ENCODE measurements at places on chromosomes 5 and 9.

DNA sequence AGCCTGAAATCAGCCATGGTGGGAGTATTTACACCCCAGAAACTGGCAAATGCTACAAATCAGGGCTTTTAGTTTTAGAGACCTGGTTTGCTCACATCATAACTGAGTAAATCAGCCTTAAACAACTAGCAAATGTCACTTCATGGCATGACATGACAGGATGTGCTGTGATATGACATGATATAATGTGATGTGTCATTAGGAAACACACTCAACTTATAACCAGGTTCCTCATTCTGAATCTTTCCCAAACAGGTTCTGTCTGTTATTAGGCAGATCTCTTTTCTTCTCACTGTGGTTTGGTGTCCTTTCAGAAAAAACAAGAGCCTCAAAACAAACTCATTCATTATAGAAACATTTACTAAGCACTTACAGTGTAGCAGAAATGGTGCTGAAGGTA, 90.5 kb downstream of the ADAMTS12 start:
- DNase-seq, result no peak

GRCh38 chr9:78144663-78145377, 91.1 kb upstream of the CEP78 start:
- DNase-seq, result no peak

GRCh38 chr9:95441081-95441480, 75.7 kb downstream of the PTCH1 start:
- no peak for DNase-seq

GRCh38 chr9:126375386-126375785, 48.8 kb downstream of the MVB12B start:
- no peak for DNase-seq

DNA sequence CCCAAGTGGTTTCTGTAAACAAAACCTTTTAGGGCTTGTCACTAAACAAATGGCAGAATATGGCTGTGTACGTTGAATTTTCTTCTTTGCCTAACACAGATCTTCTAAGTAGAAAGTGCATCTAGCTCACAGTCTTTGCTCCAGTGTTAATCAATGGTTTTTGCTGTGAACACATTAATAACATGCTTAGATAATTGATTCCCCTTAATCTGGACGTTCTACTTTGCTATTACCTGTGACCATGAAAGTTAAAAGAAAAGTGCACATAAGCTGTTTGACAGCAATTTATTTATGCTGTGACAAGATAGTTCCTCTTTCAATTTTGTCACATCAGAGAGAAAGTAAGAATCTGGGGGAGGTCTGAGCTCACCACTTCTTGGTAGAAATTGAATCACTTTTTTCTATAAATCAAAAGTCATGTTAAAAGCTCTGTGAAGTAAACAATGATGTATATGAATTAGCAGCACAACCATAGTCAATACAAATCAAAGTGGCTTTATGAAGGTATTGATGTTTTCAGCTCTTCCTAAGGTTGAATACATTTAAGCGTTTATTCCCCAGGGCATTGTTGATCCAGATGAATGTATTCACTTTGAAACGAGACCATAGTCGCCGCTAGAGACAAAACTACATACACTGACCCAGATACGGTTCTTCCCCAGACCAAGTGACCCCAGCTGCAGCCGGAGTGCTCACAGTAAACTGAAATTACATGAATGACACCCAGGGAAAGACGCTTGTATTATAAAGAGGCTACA, 174.6 kb upstream of the ZNF608 start:
- DNase-seq, result no peak

- no peak for DNase-seq
Measured at GRCh38 chr5:156920861-156921431, 42.1 kb downstream of the TIMD4 start.

DNA sequence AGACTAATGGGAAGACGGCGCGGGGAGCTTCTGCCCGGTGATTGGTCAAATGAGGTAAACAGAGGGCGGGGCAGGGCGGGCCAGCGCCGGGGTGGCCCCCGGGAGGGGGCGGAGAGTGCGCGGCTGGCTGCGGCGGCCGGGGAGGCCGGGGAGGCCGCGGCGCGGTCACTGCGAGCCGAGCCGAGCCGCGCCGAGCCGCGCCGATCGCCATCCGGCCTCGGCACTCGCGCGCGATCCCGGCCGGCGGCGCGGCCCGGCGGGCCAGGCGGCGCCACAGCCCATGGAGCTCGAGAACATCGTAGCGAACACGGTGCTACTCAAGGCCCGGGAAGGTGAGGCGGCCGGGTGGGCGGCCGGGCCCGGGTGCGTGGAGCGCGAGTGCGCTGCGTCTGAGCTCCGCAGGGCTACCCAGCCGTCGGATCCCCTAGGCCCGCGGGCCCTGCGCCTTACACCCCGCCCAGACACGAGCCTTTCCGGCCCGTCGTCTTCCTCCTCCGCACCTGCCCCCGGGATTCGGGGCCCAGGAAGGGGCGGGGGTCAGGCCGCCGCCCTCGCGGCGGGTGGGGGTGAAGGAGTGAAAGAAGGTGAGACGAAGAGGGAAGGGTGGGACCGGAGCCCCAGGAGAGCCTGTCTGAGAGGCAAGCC, at the start of gene GRK6:
Gene GRK6, plus strand, starts transcription at position 111 of the 645 bp plus-strand sequence. Its CDS starts 170 bp downstream, at position 281.
- DNase-seq, result peak; percentile 39

DNA sequence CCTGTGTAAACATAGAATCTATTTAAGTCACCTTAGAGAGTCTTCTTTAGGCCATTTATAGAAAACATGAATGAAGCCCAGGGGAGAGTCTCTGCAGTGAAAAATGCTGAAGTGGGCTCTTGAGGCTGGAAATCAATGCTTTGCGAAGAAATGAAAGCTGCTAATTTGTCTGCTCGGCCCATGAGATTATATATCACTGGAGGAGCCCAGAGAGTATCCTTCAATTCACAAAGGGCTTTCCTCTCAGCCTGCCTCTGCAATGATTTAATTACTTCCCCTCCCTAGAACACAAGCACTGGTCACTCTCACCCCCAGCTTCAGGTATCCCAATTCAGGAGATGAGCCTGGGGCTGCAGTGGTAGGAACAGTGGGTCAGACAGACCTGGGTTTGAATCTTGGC, 8.2 kb upstream of the DRD1 start:
- DNase-seq, result no peak

- no peak for DNase-seq
Measured at GRCh38 chr5:147892696-147893296, 13.5 kb downstream of the C5orf46 start.

DNA sequence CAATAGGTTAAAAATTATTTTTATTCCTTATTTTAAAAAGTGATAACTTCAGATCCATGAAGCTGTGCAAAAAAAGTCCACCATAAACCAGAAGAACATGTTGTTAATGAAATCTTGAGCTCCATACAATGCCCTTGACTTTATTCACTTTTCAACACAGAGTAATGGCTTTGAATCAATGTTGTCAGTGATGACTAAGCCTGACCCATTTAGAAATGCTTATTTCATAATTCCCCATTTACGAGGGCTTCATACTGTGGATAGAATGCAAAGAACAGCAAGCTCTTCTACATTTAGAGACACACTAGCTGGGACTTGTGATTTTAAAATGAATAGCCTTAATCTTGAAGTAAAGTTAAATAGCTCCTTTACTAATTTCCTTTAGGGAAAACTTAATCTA, 25.7 kb upstream of the IL9 start:
- no peak for DNase-seq

DNA sequence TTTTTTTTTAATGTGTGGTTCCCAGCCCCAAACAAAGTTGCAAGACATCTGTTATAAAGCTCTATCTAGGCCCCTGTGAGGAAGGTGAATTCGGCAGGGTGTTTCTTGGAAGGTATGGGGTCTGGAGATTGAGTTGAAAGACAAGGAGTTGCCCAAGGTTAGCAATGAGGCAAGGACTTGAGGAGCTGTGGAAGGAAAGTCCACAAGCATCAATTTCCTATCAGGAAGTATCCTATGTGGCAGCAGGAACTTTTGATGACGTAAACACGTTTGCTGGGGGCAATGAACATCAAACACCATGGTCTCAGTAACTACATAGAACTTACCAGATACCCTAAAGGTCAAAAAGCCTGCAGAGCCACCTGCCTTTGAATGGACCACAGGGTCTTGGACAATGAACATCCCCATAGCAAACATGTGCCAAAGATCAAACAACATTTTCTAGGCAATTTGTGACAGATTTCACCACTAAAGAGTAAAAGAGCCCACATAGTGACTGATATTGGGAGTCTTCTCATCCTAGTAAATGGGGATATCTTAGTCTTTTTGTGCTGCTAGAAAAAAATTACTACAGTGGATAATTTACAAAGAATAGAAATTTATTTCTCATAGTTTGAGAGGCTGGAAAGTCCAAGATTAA, 145.1 kb downstream of the GCNT1 start:
- no peak for DNase-seq

DNA sequence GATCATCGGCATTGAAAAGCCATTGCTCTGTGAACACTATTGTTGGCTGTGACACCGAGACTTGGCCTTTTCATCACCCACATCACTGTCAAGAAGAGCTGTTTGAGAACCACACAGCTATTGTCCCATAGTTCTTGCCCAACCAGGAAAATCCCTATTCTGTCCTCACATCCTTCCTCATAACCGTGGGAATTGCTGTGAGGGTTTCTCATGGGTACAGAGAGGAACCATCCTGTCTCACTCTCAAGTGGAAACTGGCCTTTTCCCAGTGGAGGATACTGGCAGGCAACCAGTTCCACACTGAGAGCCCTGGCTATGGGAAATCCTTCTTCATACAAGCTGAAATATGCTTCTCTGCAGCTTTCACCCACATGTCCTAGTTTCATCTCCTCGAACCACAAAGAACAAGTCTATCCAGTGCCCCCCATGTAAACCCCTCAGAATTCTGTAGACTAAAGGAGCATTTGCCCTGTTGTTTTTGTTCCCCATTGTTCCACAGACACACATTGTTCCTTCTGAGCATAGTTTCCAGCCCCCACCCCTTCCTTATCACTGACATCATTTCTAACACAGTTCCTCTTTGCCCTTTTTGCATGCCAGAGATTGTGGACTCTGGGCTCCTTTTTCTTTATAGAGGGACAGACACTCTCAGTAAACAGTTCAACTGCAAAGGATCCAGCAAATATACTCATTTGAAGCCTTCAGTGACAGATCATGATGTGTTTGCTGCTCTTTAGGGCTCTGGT, 57.8 kb upstream of the C5orf46 start:
- DNase-seq, result no peak

- no peak for DNase-seq
Measured at GRCh38 chr5:150263801-150264621, 25.6 kb downstream of the CAMK2A start.
